SJSA1 (cell line): ENCODE measurements at places on chromosomes 1 and 21. TPM values are rescaled to one million over a fixed set of nuclear protein-coding genes. Genes with fewer than 3 reads are reported as not detected.

The CELA3A gene
- total RNA-seq = not detected in 2 replicates

The RAB3B gene
- 20.6 and 31.4 TPM in 2 replicates for total RNA-seq

The FOXJ3 gene
- 27.9 and 32.3 TPM in 2 replicates for total RNA-seq

The CLCNKA gene
- total RNA-seq = not detected in 2 replicates

The PLCH2 gene
- 0.24 TPM in 1 of 2 replicates, not detected in the other for total RNA-seq

The COP1 gene
- 32.0 and 45.5 TPM in 2 replicates for total RNA-seq

The OPRD1 gene
- 0.03 and 0.05 TPM in 2 replicates for total RNA-seq

The DIRAS3 gene
- 1.1 and 3.0 TPM in 2 replicates for total RNA-seq

The GBP6 gene
- not detected in 2 replicates for total RNA-seq

The PBX1 gene
- total RNA-seq = 16.6 and 18.5 TPM in 2 replicates

The PYHIN1 gene
- not detected in 2 replicates for total RNA-seq

The HAO2 gene
- not detected in 2 replicates for total RNA-seq

The C1QC gene
- not detected in 2 replicates for total RNA-seq

The TMEM50A gene
- total RNA-seq = 87.5 and 102 TPM in 2 replicates

The ATP13A2 gene
- total RNA-seq = 15.2 and 17.1 TPM in 2 replicates

The PPT1 gene
- 85.2 and 109 TPM in 2 replicates for total RNA-seq

The LCE1B gene
- total RNA-seq = not detected in 2 replicates

The CNR2 gene
- total RNA-seq = 0.08 TPM in 1 of 2 replicates, not detected in the other

The C1orf159 gene
- 11.1 and 15.4 TPM in 2 replicates for total RNA-seq

The CYP4A22 gene
- total RNA-seq = not detected in 2 replicates

The GIPC2 gene
- total RNA-seq = 0.13 TPM in 1 of 2 replicates, not detected in the other

The GBP4 gene
- total RNA-seq = 0.56 and 2.3 TPM in 2 replicates

The RORC gene
- not detected in 2 replicates for total RNA-seq

The RXFP4 gene
- not detected in 2 replicates for total RNA-seq

The SYTL1 gene
- total RNA-seq = 0.22 and 1.1 TPM in 2 replicates

The CYP4X1 gene
- total RNA-seq = not detected in 2 replicates

The GPR37L1 gene
- 0.05 TPM in 1 of 2 replicates, not detected in the other for total RNA-seq

The ZFP69B gene
- 2.3 and 4.2 TPM in 2 replicates for total RNA-seq

The RGSL1 gene
- total RNA-seq = not detected in 2 replicates

The ZFP69 gene
- total RNA-seq = 4.9 and 5.6 TPM in 2 replicates

The RNF186 gene
- not detected in 2 replicates for total RNA-seq

The DTL gene
- 36.7 and 59.4 TPM in 2 replicates for total RNA-seq

The FMO5 gene
- total RNA-seq = 1.1 and 1.5 TPM in 2 replicates

The NR5A2 gene
- 0.03 TPM in 1 of 2 replicates, not detected in the other for total RNA-seq

The LCE2C gene
- not detected in 2 replicates for total RNA-seq

The LYSMD1 gene
- total RNA-seq = 15.8 and 18.3 TPM in 2 replicates

The FALEC gene
- not detected in 2 replicates for total RNA-seq

The KIF26B gene
- 3.9 and 5.9 TPM in 2 replicates for total RNA-seq

The OVAAL gene
- not detected in 2 replicates for total RNA-seq

The SH2D1B gene
- not detected in 2 replicates for total RNA-seq

The ITLN1 gene
- total RNA-seq = not detected in 2 replicates

The IQGAP3 gene
- total RNA-seq = 38.3 and 64.1 TPM in 2 replicates

The S100A3 gene
- 0.31 and 2.9 TPM in 2 replicates for total RNA-seq

The OLIG1 gene
- total RNA-seq = not detected in 2 replicates

The ECM1 gene
- total RNA-seq = 22.7 and 43.4 TPM in 2 replicates

The TNFRSF1B gene
- total RNA-seq = 0.13 and 1.4 TPM in 2 replicates

The ZBTB8B gene
- not detected in 2 replicates for total RNA-seq

The ARHGEF11 gene
- total RNA-seq = 21.8 and 29.4 TPM in 2 replicates

The DCST1 gene
- total RNA-seq = not detected in 2 replicates

The CIART gene
- total RNA-seq = 5.9 and 6.1 TPM in 2 replicates

The SLC44A3 gene
- 2.7 and 3.8 TPM in 2 replicates for total RNA-seq

The MIXL1 gene
- total RNA-seq = not detected in 2 replicates

The CRP gene
- total RNA-seq = not detected in 2 replicates

The ATP6V1G3 gene
- not detected in 2 replicates for total RNA-seq

The MCOLN2 gene
- 1.4 and 1.9 TPM in 2 replicates for total RNA-seq

The OBSCN gene
- 0.06 and 0.87 TPM in 2 replicates for total RNA-seq

The CD84 gene
- total RNA-seq = not detected in 2 replicates

The SLC45A1 gene
- 0.44 and 2.5 TPM in 2 replicates for total RNA-seq
